ENCODE measurements at places on chromosomes 4 and X.
A peak's percentile ranks its signal among the peaks of the same experiment; 100 is the strongest.

- no peak for DNase-seq
These were observed 71.1 kb downstream of the MID1 start for GRCh38 chrX:10549280-10549679.

DNA sequence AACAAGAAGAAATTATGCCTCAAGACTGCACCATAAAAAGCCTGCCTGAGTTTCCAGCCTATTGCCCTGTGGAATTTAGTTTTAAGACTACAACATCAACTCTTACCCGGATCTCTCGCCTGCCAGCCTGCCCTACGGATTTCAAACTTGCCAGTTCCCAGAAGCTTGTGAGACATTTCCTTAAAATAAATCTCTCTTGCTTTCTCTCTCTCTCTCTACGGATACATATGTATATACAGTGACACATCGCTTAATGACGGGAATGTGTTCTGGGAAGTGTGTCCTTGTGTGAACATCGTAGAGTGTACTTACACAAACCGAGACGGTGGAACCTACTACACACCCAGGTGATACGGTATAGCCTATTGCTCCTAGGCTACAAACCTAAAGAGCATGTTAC is 79.5 kb downstream of the CLNK start:
- no peak for DNase-seq

- DNase-seq, result no peak
These were observed 89.1 kb upstream of the ADRA2C start for GRCh38 chr4:3676907-3677747.

DNA sequence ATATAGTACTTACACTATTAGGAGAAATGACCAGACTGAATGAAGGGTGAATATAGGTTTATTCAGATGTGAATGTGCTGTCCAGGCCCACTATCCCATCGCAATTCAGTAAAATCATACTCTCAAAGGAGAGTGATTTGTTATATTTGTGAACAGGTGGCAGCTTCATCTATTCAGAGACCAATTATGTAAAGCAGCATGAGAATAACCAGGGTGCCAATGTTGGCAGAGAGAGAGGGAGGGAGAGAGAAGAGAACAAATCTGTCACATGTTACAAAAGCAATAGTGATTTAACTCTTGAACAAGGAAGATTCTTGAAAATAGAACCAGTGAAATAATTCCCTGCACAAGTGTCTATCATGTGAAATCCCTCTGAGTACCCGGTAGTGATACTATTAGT is 38.9 kb upstream of the TLL1 start:
- DNase-seq, result no peak

DNA sequence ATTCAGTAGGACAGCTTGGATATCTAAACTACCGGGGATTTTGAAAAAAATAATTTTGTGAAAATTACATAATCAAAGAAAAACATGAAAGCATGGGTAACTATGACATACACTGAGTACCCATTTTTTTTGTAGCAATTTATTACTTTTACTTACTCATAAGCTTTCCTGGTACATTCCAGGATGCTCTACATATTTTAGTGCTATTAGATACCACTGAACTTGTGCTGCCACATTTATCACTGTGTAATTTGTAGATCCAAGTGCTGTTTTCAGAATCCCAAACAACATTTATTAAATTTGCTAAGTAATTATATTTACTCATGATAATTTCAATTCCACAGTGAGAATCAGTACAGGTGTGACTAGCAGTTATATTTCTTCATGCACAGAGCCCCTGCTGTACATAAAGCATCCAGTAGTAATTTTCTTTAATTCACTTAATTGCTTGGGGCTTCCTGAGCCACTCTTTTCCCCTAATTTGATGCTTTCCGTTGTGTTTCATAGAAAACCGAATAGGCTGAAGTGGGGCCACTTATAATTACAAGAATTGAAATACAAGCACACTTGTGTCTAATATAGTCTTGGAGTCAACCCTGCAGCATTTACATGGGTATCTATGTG is 2254.4 kb downstream of the ARAP2 start:
- DNase-seq, result no peak

- no peak for DNase-seq
These were observed 51.6 kb upstream of the WDR1 start for GRCh38 chr4:10168151-10168550.

- no peak for DNase-seq
These were observed 56.4 kb downstream of the SPOCK3 start for GRCh38 chr4:167177925-167178324.

DNA sequence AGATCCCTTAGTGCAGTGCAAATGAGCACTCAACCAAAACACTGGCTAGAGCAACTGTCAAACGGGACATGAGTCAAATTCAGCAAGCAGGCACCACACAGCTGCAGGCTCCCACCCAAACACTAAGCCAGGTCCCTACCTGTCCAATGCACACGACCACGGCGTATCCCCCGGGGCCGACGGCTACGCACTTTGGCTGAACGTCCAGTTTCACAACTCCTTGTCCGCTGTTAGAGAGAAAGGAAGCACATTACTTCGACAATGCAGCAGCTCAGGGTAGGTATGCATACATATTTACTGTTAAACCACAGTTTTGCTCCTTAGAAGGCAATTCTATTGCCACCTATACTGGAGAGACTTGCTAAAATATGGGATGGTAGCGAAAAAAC is 35.4 kb downstream of the WDR1 start:
- DNase-seq, result no peak

DNA sequence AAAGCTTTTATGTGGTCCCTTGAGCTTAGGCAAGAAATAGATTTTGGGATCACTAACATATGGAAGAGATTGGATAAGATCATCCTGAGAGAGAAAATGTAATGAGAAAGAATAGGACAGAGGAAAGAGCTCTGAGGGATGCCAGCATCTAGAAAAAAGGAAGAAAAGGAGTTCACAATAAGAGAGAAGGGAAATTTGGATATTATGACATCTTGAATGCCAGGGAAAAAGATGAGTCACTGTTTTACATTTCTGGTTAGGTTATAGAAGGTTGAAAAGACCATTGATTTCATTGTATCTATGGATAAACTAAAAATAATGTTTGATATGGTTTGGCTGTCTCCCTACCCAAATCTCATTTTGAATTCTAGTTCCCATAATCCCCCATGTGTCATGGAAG is 208.5 kb downstream of the MAD2L1 start:
- DNase-seq, result no peak

DNA sequence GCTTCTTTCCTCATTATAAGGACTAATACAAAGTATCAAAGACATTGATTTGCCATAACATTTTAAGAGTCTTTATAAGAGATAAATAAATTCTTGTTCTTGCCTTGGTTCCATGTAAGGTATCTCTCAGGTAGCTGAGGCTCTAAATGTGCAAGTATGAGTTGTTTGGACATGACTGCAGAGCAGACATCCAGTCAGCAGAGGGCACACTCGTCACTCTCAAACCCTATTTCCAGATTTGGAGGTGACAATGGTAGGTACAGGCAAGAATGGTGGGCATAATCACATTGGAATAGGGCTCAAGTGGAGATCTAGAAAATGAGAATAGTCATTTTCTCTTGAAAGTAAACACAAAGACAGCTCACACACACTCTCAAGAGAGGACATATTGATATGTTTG is 133.3 kb upstream of the ZIC3 start:
- no peak for DNase-seq

- no peak for DNase-seq
These were observed 443.0 kb upstream of the GALNT7 start for GRCh38 chr4:172725581-172725980.

DNA sequence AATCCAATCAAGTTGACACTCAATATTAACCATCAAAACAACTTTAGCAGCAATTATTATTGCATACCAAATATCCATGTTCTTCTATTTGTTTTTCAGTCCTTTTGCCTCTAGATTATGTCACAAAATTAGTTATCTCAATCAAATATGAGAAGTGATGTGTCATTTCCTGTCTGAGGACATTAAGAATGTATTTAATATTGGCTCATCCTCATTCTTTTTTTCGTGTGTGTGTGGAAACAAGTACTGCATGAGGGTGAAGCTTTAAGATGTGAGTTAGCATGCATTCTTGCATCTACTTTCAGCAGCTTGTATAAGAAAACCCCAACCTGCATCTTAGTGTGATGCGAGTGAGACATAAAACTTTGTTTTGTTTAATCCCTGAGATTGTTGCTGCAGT is 301.4 kb downstream of the GRIA2 start:
- DNase-seq, result no peak

GRCh38 chr4:128942607-128943006 is 133.1 kb downstream of the JADE1 start:
- DNase-seq, result no peak

DNA sequence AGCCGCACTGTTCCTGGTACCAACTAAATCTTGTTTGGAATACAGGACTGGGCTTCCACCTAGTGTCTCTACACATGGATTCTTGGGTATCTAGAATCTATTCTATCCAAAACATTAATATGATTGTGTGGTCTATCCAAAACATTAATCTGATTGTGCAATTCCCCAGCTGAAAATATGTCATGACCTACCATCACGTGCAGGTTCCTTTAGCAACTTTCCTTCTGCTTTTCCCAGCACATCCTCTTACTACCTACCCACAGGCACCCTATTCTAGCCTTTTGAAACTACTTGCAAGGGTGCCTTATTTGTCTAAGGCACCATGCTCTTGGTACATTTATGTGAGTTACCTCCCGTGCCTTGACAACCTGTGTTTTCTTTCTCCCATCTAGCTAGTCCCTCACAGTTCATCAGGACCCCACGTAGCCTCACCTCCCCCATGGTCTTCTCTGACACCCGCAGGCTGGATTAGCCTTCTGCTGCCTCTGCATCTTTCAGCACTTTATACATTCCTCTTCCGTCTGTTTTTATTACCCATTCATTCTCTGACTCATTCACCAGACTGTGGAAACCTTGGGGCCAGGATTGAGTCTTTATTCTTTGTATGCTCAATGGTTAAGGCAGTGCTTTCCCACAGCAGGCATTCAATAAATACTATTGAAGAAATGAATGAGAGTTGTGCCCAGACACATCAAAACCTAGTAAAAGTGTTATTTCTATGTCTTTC is 88.8 kb upstream of the FAM9B start:
- DNase-seq, result no peak

GRCh38 chr4:153877898-153878297 is 89.0 kb upstream of the SFRP2 start:
- DNase-seq, result no peak

- DNase-seq, result no peak
These were observed 327.0 kb upstream of the ZFP42 start for GRCh38 chr4:187668526-187669082.

- DNase-seq, result no peak
These were observed 33.9 kb downstream of the STX18 start for GRCh38 chr4:4507923-4508322.

- DNase-seq, result peak; percentile 43
These were observed 254.5 kb upstream of the VEGFC start for GRCh38 chr4:177047070-177047850.

DNA sequence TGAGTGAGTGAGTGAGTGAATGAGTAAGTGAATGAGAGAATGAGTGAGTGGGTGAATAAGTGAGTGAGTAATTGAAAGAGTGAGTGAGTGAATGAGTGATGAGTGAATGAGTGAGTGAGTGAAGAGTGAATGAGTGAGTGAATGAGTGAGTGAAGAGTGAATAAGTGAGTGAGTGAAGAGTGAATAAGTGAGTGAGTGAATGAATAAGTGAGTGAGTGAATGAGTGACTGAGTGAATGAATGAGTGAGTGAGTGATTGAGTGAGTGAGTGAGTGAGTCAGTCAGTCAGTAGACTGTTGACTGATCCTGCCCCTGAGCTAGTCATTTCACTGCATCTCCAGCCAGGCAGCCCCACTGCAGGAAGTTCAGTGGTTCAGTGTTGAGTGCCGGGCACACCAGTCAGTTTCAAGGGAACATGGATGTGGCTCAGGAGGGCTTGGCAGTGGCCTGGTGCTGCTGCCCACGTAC is 228.4 kb upstream of the PSAPL1 start:
- no peak for DNase-seq

GRCh38 chr4:123599061-123599919 is 202.7 kb downstream of the SPRY1 start:
- no peak for DNase-seq

DNA sequence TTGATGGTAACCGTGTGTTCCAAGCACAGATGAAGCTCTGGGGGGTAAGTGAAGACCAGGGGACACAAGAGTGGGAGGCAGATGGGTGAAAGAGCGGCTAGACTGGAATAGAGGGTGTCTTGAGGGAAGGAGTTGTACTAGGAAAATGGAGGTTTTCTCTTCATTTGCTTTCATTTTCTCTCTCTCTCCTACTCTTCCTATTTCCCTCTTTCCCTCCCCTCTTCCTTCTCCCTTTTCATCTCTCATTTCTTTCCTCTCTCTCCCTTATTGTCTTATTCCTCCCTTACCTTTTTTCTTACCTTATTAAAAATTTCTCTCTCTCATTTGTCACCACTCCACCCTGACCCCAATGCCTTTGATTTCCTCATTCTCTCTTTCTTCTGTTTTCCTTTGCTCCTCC is 3.0 kb downstream of the ITGB1BP2 start:
- DNase-seq, result no peak

- no peak for DNase-seq
These were observed 327.1 kb downstream of the NAP1L3 start for GRCh38 chrX:93346309-93346708.

DNA sequence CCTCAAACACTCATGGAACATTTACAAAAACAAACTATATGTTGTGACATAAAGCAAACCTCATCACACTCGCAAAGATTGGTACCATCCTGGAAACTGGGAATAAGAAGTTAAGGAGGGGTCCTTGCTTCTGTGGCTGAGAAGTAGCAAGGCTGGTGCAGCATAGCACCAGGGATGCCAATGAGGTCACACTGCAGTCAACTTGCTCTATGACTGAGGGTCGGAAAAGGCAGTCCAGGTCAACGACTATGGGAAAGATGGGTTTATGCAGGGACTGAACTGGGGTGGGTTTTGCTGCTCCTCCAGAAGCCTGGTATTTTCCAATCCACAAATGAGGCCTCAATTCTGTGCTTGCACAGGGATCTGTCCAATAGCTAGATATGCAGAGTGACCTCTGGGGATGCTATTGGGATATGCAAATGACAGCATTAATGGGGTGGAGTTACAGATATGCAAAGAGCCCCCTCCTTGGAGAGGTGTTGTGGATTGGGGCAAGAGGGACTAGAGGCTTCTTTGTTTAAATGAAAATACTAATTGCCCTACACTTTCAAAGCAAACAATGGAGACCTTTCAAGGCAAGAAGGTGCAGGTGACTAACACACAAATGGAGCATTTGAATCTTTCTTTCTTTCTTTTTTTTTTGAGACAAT is 7.2 kb upstream of the IL13RA1 start:
- no peak for DNase-seq

- DNase-seq, result no peak
These were observed 140.5 kb downstream of the SOWAHB start for GRCh38 chr4:76757418-76757939.

DNA sequence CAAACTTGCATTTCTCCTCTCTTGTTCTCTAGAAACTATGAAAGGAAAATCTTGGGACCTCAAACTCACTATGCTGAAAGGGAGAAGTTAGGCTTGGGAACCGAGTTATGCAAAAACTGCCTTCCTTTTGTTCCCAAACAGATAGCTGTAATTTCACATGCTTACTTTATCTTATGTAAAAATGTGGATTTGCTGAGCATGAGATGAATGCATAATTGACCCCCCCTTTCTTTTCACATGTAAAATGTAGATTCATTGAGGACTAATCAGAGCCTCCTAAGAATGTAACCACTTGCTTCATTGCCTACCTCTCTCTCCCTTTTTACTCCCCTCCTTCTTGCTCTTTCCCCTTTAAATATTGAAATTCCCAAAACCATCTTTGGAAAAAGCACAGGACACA is 18.0 kb downstream of the TBC1D9 start:
- no peak for DNase-seq

GRCh38 chr4:104494185-104494584 is 509 bp downstream of the CXXC4 start:
- DNase-seq, result no peak

- no peak for DNase-seq
These were observed 79.4 kb downstream of the JADE3 start for GRCh38 chrX:46991664-46992063.

All from NCI-H510A treated with DMSO at 0.1 percent for 48 hours (cell line).